LHCN-M2 (cell line): ENCODE measurements at places on chromosomes 16 and 17.

GRCh38 chr17:67855504-67856324 lies 30.4 kb downstream of the BPTF start:
- no peak for DNase-seq

- no peak for DNase-seq
Measured at GRCh38 chr17:39222866-39223834, 2.6 kb downstream of the STAC2 start.

GRCh38 chr17:64491034-64491860 lies 5.6 kb downstream of the POLG2 start:
- peak; percentile 39 for DNase-seq

DNA sequence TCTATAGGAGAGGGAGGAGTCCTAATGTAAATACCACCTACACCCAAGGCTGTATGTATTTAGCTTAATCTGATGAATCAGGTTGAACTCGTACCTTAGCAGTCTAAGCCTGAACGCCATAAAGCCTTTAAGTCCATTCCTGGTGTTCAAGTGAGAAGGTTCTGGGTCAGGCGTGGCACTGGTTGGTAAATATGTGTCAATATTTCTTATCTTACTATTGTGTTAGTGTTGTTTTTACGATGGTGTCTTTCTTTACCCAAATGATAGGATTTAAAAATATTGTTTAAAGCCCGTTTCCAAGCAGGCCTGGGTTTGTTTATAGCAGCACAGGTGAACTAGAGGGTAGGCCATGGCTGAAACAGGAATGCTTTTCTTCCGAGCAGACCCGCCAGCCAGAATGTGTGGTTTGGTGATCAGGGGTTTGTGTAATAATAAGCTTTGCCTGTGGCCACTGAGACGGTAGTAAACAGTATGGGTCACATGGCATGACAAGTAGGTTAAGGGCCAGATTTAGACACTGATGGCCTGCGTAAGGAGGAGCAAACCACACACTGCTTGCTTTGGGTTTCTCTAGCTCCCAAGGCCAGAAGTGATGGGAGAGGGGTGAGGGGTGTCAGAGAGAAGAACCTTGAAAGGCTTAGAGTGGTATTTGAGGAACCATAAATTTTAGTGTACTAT lies 3.3 kb downstream of the TMEM94 start:
- DNase-seq = no peak

GRCh38 chr16:24728011-24728410 lies 1.4 kb upstream of the TNRC6A start:
- no peak for DNase-seq

GRCh38 chr17:18951941-18952842 lies at the start of gene SLC5A10:
Gene SLC5A10 (plus strand): TSS chr17:18952165. CDS start chr17:18952206, 41 bp downstream.
- DNase-seq = peak; percentile 15

DNA sequence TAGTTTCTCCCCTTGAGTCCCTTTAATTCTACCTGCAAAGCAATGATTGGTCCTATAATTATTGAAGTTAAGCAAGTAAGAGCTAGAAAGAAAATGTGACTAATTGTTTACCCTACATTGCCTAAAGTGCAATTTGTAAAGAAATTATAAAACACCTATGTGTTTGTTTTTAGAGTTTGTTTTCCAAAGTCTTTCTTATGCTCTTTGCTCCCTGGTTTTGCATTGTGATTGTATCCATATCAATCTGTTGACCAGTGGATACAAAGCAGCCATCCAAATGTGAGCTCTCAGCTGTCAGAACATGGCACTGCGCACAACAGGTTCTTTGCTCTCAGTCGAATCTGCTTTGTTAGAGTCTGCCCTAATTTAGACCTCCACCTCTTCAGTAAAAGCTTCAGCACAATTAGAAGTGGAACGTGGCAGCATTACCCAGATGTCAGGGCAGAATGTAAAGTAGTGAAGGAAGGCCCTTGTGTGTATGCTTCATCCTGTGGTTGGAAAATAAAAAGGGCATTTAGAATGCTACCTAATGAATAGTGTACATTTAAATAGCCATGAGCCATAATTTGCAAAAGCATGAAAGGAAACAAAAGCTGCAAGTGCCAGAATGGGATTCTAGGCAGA lies 70.5 kb downstream of the AATF start:
- no peak for DNase-seq

GRCh38 chr16:88878967-88879787 lies 12.7 kb upstream of the PABPN1L start:
- DNase-seq = no peak

GRCh38 chr16:35748621-35749252 lies 2289.3 kb downstream of the TP53TG3F start:
- no peak for DNase-seq

- no peak for DNase-seq
Measured at GRCh38 chr16:76527244-76527643, 250.0 kb downstream of the CNTNAP4 start.

- no peak for DNase-seq
Measured at GRCh38 chr16:31367853-31368252, 12.9 kb downstream of the ITGAX start.

GRCh38 chr16:71259086-71259485 lies 28.6 kb upstream of the HYDIN start:
- DNase-seq = no peak

DNA sequence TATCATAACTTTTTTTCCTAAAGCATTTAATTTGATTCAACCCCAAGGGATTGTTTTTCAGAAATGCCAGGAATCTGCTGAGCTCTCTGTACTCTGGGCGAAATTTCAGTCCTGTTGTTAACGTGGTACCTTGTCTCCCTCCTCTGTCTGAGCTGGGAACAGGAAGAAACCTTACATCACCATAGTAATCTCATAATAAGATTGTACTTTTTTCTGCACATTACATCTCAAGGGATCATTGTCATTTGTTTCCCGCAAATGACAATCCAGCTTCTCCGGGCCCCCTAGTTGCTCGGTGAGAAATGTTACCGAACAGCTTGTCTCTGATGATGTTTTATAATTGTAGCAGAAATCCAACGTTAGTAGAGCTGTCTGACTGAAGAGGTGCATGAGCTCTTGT lies 152.7 kb upstream of the ERCC4 start:
- peak; percentile 20 for DNase-seq

- DNase-seq = peak; percentile 23
Measured at GRCh38 chr17:688100-688989, 26.3 kb downstream of the VPS53 start.

DNA sequence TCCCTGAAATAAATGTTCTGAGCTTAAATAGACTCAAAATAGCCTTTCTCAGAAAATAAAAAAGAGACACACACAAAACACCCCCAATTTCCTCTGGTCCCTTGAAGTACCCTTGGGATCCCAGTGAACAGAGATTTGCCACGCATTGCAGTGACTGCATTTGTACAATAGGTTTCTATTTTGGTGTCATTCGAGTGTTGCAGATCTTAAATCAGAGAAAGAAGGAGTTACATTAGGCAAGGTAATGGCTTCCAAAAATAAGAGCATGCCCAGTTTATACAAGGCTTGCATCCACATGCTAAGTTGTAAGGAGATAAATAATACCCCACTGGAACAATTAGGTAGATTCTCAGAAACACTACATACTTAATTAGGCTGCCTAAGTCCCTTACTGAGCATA lies 2.2 kb downstream of the TOX3 start:
- DNase-seq = no peak

DNA sequence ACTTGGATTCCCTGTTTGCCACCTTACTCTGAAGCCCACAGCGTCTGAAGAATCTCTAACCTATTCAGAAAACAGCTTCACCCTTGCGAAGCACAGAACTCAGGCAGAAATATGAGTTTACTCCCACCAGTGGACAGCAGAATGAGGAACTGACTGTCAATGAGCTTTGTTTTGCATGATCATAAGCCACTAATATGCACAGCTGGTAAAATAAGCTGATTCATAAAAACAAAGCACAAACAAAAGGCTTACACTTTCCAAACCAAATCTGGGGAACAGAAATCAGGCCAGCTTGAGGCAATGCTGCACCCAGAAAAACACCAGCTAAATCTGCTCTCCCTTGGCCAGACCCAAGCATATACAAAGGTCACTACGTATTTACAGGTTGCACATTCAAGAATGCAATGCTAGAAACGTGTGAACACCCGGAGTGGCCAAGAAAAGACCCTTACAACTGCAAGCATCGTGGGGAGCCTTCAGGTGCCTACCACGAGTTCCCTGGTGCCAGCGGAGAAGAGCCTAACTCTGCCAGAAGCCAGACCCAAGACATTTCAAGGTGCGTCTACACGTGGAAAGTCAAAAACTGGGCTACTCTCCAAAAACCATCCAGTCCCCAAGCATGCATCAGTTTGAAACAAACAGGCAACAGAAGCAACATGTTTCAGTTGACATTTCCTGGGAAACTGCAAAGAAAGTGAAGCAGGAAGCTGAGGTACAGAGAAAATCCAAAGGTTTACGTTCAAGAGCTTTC lies 207.1 kb downstream of the ZFHX3 start:
- DNase-seq = peak; percentile 77

DNA sequence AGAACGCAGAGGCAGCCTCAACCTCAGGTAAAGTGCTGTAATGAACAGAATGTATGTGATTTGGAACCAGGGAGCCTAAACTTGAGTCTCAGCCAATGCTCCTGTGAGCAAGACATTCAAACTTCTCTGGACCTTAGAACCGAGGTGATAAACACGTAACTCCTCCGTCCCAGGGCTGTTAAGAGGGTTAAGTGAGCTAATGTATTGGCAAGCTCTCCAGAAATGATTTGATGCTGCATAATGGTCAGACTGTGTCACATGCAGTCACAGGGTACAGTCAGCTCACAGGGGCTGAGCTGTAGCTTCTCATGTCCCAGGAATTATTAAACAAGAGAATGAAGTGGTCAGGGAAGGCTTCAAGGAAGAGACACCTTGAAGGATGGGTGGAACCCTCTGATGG lies 10.0 kb upstream of the SLC4A1 start:
- DNase-seq = no peak

DNA sequence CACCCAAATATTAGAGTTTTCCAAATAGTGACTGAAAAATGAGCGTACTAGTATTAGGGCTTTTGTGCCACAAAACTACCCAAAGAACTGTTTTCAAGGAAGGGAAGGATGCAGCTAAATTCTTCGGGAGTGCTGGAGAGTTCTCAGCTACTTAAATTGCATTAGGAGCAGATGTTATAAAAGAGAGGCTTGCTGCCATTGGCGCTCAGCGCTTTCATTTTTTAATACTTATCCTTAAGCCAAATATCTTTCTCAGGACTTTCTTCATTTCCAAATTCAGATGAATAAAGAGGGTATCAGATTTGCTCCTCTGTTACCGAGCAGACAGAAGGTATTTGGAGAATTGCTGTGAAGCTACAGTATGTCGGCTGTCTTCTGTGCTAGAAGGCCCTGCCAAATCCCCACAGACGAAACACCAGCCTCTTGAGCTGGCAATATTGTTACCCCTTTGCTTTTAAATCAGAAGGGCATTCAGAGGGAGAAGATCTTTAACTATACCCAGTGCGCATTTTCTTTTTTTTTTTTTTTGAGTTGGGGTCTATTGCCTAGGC lies 47.2 kb upstream of the CLEC18A start:
- no peak for DNase-seq

GRCh38 chr16:84677017-84677803 lies 22.6 kb upstream of the USP10 start:
- DNase-seq = no peak

GRCh38 chr17:74892974-74893911 lies at the start of gene FADS6:
Gene FADS6 (minus strand): TSS chr17:74893633. CDS start chr17:74893595, 38 bp downstream.
- DNase-seq = no peak

GRCh38 chr17:62637809-62638208 lies 10.3 kb downstream of the MRC2 start:
- no peak for DNase-seq

GRCh38 chr17:75084039-75084660 lies 3.6 kb upstream of the SLC16A5 start:
- DNase-seq = no peak

DNA sequence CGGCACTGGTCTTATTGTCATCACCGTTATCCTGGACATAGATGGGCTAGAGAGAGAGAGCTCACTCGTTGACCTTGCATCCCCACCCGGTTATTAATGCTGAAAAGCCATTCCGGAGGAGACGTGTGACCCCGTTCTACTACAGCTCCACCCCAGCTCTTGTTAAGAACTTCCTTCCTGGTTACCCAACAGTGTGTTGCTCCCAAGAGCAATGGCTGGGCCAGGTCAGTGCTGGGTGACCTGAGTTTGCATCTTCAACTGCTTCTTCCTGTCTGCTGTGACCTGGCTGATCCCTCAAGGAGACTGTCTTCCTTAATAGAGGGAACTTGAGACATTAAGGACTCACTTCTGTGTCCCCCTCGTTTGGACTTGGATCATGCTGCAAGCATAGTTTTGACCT lies 96.1 kb upstream of the SDK2 start:
- no peak for DNase-seq

DNA sequence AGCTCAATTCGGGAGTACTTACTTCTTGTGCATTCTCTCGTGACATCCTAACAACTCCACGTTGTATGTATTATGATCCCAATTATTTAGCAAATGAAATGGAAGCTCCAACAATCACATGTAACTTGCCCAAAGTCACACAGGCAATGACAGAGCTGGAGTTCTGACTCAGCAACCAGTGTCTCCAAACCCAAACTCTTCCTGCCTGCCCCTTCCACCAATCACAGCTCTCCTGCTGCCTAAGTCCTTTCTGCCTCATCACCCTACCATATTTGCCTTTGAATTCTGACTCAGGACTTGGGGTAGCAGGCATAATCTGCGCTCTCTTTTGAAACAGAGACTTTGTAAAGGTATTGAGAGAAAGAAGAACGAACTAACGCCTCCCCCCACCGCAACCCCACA lies 245.2 kb upstream of the MAF start:
- no peak for DNase-seq

GRCh38 chr17:27338536-27338985 lies 44.6 kb downstream of the WSB1 start:
- no peak for DNase-seq

DNA sequence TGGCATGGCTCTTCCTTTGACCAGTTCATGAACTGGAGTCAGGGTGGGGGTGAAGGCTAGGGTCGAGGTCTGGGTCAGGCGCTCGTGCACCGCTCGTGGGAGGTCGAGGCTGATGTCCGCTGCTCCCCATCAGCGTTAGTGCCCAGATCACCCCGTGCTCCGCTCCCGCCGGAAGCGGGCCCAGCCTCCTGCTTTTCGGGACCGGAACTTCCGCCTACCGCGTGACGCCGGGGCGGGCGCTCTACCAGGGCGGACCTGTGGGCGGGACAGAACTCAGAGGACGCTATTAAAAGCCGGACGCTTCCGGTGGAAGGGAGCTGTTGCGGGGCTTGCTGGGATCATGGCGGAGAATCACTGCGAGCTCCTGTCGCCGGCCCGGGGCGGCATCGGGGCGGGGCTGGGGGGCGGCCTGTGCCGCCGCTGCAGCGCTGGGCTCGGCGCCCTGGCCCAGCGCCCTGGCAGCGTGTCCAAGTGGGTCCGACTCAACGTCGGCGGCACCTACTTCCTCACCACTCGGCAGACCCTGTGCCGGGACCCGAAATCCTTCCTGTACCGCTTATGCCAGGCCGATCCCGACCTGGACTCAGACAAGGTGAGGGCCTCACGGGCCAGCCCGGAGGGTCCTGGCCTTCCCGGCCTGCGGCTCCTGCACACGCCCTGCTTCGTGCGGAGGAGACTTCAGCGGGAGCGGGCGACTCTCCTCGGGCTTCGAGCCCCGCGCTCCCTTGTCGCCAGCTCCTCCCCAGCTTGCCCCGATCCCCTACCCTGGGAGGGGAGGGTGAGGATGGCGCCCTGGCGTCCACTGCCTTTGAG lies at the start of gene KCTD5:
KCTD5 (plus strand) TSS at position 315 of the 813 bp plus-strand sequence; CDS start at position 341, 26 bp downstream.
- peak; percentile 94 for DNase-seq

GRCh38 chr17:46944931-46945330 lies 22.0 kb downstream of the GOSR2 start:
- DNase-seq = no peak

- DNase-seq = no peak
Measured at GRCh38 chr16:89361751-89362539, 128.4 kb downstream of the ANKRD11 start.
